D721Med (cell line): ENCODE measurements at places on chromosomes 13 and 19.

DNA sequence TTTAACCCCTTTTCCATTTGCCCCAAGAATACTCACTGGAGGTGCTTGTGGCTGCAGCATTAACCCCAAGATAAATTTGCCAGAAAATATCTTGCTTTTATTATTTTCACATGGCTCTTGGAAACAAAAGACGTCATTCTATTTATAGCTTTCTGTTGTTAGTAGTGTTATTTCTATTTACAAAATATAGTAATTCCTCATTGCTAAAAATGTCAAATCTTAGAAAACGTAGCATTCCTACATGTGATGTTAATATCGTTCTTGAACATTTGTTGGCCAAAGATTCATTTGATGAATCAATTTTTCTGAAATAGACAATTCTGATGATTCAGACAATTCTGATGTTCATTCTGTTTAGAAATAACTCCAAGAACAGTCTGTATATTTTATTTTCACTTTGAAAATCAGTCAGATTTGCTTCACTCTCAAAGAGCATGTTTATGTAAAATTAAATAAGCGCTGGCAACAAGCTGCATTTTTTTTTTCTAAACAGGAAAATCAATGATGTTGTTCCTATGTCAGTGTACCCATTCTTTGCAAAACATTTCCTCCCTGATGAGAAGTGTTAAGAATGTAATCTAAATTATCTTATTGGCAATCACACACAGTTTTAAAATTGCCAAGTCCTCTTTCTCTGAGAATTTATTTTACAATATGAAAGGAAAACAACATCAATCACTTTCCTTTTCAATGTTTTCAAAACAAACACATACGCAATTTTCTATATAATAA is 334.0 kb downstream of the KCTD12 start:
- no peak for DNase-seq

DNA sequence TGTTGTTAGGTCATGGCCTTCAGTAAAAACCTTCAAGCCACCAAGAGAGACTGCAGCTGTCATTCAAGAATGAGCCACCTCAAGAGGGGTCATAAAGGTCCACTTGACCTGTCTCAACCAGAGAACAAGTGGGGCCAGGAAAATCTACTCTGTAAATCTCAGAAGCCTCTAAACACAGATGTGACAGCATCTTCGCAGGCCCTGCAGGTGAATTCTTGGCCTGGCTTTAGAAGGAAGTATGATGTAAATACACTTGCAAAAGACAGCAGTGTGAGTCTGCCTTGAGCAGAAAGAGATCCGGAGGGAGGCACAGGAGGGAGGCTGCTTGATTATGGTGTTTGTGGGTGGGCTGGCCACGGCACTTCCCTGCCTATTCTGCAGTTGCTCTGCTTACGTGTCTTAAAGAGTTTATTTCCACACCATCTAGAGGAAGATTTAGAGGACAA is 1082.9 kb downstream of the UQCRFS1 start:
- no peak for DNase-seq

GRCh38 chr13:102589301-102589822 is 7.4 kb upstream of the TPP2 start:
- no peak for DNase-seq

GRCh38 chr13:90562443-90562842 is 785.0 kb upstream of the MIR17HG start:
- no peak for DNase-seq

DNA sequence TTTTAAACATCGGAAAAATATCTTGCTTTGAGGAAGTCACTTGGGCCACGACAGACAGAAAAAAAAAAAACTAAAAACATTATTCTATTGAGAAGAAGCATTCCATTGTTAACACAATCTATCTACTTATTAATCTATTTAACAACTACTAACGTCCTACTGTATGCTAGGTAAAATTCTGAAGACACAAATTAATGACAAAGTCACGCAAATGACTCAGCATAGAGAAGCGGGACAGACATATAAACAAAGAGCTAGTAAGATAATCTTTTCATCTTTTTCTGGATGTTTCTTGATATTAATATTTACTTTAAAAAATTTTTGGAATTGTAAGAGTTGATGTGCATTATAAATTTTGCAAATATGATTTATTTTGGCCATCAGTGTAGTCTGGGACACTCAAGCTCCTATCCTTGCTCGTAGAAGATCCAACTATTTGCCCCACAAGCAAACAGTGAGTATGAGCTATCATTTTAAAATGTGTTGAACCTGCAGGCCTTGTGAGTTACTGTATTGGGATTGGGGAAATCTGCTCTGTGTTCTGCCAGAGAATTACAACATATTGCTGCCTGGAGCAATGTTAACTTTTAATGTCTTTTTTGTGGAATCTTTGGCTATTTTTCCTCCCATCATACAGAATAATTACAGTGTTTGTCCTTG is 109.1 kb downstream of the PCDH9 start:
- DNase-seq: no peak
